ENCODE measurements at places on chromosomes 13 and 19.

DNA sequence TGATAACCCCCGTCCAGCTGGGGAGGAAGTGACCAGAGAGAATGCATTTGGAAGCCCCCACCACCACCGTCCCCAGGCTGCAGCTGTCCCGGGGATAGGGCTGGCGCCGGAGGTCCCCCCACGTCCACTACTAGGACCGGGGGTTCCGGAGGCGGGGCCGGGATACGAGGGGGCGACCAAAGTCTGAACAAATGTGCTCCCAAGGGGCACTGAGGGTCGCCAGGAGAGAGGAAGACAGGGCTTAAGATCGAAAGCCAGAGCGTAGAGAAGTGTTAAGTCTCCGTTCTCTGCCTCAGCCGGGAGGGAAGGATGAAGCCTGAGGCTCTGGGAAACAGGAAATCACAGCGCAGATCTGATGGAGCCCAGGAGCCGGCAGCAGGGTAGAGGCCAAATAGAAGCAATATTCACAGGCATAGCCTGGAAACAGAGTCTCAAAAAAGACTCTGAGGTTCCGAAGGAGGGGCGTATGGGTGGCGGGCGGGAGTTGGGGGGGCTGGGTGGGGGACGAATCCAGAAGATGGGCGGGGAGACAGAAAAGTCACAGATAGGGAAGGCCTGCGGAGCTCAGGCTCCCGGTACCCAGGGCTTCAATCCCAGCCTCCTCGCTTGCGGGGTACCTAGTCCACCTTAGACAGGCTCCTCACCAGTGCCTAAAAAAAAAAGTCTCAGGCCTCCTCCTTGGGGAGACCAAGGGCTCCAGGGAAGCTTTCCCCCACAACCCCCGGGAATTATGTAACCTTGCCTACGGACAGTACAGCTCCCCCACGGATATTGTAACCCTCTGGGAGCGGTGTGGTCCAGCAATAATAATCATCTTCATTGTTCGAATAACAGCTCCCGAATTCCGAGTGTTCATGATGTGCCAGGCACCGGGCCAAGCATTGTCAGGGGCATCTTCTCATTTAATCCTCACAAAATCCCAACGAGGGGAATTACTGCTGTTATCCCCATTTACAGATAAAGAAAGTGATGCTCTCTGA lies 1.1 kb upstream of the ERF start:
- DNase-seq: no peak

GRCh38 chr13:48797127-48797526 lies 143.4 kb downstream of the CYSLTR2 start:
- no peak for DNase-seq

- DNase-seq: no peak
These were observed 150.9 kb downstream of the PDS5B start for GRCh38 chr13:32737111-32737571.

GRCh38 chr13:47508527-47509228 lies 492.4 kb downstream of the SUCLA2 start:
- no peak for DNase-seq

GRCh38 chr13:96844616-96845015 lies 149.7 kb downstream of the OXGR1 start:
- DNase-seq: no peak

GRCh38 chr13:25657157-25657556 lies 285.4 kb downstream of the ATP8A2 start:
- DNase-seq: no peak

DNA sequence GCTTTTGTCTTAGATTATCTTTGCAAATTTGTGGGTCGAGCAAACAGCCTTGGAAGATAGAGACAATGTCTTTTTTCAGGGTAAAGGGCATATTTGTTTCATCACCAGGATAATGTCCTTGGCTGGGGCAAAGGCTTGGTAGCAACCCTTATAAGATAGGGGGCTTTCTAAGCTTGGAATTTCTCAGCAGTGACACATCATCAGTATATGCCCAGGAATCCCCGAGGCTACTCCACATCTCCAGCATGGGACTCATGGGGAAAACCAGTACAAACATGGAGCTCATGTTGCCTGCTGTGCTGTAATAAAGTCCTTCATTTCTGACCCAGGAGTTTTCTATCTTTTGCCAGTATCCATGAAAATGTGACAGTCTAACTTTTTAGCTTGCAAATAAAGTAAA lies 77.1 kb downstream of the DCLK1 start:
- DNase-seq: no peak

- DNase-seq: no peak
These were observed 37.2 kb downstream of the COL4A2 start for GRCh38 chr13:110344320-110344719.

DNA sequence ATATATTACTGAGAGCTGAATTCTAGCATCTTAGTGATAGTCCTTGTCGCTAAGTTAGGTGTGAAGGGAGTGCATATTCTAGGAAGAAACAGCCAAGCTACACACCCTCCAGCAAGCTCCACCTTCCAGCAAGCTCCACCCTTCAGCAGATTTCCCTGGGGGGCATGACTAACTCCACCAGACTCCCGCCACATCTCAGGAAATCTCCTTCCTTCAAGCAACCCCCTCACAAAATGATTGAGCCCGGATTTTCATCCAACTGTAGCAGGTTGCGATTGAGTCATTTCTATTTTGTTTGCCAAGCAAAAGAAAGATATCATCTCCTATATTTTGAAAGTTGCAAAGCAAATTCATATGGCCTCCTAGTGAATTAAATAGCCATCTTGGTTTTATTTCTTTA lies 162.1 kb upstream of the TMTC4 start:
- DNase-seq: no peak

DNA sequence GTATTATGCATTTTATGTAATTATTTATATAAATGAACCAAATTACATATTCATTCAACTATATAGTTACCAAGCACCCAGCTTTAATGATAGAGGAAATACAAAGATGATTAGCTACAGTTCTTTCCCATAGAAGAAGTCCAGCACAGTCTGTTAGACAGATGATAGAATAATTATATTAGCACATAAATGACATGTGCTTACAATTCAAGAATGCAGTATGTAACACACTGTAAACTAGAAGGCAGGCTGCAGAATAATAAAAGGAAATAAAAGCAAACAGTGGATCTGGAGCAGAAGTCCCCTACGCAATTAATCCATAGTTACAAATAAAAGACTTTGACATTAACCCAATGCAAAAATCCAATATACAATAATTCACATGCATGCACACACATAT lies 379.0 kb downstream of the DNAJC15 start:
- DNase-seq: no peak

DNA sequence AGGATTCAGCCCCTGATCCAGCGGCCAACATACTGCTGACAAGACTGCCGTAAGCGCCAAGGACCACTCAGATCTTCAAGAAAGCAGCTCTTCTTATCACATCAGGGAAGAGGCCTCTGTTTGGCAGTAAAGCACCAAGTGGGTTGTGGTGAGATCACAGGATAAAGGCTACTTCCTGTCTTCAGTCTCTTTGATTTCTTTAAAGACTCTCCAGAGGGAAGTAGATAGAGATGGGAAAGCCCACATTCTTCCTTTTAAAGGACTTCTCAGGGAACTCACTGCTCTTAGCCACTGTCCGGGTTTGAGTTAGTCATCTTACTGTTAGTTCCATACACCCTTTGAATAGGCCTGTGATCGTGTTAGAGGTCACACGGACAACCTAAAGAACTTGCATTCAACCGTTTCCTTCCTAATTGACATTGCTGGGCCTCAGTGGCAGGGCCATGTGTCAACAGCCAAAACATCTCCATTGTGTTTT lies 47.2 kb upstream of the POMP start:
- DNase-seq: no peak

- DNase-seq: no peak
These were observed 14.6 kb downstream of the MPND start for GRCh38 chr19:4357921-4358326.

GRCh38 chr19:51460164-51460992 lies 2.1 kb upstream of the SIGLEC8 start:
- no peak for DNase-seq
